Progenitor cell of endocrine pancreas (in vitro differentiated cells): ENCODE measurements at places on chromosomes 7 and 10.

DNA sequence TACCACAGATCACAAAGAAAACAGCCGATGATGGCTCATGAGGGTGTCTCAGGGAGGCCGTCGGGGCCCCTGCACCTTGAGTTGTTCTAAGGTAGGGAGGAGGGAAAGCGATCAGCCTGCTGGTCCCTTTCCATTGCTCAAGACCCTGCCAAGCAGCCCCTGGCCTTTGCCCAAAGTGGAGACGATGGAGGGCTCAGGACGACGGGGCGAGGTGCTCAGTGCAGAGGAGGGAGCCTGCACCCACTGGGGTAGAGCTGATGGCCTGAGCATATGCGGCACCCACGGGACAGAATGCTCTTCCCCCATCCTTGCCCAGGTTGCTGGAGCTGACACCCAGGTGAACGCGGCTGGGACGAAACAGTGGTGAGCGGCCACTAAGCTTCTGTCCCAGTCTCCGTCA is 58.3 kb upstream of the FAM20C start:
- DNase-seq: no peak

DNA sequence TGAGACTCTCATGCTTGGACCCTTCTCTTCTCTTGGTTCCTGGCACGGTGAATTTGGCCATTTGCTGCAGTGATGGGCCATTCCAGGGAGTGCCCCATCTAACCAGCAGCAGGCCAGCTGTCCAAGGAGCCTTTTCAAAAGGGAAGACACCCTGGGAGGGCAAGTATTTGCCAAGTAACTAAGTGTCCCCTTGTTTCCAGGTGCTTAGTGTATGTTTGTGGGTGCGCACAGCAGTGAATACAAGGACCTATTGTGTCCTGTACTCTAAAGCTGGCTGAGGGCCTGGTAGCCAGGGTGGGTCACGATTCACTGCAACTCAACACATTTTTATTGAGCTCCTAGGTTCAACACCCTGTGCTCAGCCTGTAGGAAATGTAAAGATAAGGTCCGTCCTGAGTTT is 348.8 kb downstream of the RNLS start:
- no peak for DNase-seq

DNA sequence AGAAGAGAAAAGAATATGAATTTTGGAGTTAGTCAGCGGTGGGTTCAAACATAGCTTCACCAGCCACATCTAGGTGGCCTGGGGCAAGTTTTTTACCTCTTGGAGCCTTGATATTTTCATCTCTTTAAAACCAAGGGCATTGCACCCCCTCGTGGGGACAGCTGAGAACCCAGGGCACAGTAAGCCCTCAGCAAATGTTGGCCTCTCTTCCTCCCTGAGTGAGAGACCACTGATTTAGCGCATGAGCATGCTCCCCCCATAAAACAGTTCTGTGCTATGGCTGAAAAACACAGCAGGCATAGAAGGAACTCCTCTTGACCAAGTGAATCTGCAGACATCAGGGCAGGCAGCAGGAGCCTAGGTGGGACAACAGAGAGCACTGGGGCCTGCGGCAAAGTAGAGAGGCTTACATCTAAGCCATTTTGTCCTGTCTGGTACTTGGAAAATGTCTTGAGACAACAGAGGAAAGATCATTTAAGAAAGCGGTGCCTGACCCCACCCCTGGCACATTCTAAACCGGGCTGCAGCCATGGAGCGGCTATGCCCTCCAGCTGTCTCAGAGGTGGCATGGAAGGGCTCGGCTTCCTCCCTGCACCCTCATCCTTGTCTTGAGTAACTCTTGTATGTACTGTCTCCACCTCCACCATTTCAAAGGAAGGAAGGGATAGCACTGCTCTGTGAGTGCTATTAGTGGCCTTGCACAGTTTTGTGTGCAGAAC is 94.7 kb downstream of the ARHGAP22 start:
- no peak for DNase-seq

- no peak for DNase-seq
These were observed 336.8 kb downstream of the ARL4A start for GRCh38 chr7:13024121-13024674.

GRCh38 chr7:139153832-139154231 is 44.3 kb upstream of the ZC3HAV1 start:
- no peak for DNase-seq
